ENCODE measurements at places on chromosomes 2 and 18. TPM values are rescaled to one million over a fixed set of nuclear protein-coding genes. Genes with fewer than 3 reads are reported as not detected.

DNA sequence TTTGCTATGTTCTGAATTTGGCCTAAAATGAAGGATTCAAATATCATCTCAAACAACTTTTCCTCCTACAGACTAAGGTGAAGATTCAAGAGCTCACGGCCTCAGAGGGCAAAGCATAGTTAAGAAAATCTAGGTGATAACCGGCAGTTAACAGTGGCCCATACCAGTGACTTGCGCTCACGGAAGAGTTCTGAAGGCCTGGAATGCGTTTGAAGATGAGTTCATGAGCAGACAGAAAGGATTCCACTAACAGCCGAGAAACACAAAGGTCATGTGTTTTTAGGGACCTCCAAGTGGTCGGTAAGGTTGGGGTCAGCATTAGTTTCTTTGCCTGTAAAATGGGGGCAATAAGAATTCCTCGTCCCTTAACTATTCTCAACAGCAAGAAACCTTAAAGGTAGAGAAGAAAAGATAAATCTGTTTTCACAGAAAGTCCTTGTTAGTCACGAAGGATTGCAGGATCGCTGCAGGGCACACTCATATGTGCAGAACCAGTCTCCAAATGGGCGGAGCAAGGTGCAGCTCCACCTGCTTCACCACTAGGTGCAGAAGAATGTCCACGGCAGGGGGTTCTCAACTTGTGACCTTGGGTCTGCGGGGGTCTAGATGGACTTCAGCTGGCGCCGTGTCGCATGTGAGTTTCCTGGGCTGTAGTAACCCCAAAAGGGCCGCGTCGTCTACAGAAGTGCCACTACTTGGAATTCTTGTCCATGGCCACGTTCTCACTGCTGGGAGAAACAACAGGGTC, 708 bp upstream of the RPIA start:
- peak overlapping the region; percentile 82 for H3K4me3 ChIP-seq
- peaks cover 39% of the 10 kb centered on the region for H3K4me1 ChIP-seq
- H3K27me3 ChIP-seq, result no peaks in the 10 kb centered on the region

GRCh38 chr2:238422940-238423339, 3.8 kb upstream of the ASB1 start:
- H3K27ac ChIP-seq, result no peak overlapping the region
- peaks cover 12% of the 10 kb centered on the region for H3K4me1 ChIP-seq
- H3K4me3 ChIP-seq, result no peak overlapping the region

The C2orf80 gene
- total RNA-seq, result not detected

- no peak for DNase-seq
- H3K27ac ChIP-seq, result no peak overlapping the region
- H3K27me3 ChIP-seq, result no peaks in the 10 kb centered on the region
- H3K4me1 ChIP-seq, result no peaks in the 10 kb centered on the region
- H3K4me3 ChIP-seq, result no peak overlapping the region
- H3K36me3 ChIP-seq, result no peaks in the 10 kb centered on the region
Measured at GRCh38 chr18:79871481-79872091, 73.8 kb downstream of the KCNG2 start.

DNA sequence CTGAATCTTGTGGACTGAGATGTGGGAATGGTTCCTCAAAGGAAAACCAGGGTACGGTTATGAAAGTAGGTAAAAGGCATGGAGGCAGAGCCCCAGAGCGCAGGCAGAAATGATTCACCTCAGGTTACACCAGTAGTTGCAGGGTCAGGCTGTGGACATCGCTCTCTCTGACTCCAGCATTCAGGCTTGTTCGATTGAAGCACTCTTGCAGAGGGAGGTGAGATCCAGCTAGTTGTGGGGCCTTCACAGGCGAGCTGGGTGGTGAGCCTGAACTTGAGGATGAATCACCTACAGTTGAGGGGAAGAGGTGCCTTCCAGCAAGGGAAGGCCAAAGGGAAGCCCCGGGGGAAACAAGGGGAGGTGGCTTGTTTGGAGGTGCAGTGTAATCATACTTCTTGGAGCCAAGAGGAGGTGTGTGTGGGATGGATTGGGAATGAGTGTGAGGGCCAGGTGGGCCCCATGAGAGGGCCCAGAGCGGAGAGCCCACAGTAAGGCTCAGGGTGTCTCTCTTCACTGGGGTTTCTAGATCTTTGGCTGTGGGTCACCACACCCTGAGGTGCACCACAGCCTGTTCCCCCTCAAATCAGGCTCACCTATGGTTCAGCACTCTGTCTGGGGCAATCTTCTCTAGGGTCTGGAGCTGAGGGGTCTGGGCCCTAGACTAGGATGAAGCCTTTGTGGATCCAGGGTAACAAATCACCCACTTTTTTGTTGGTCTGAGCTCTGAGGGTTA, 48.5 kb upstream of the MCFD2 start:
- H3K36me3 ChIP-seq, result peaks cover 8% of the 10 kb centered on the region
- 0 out of 2 replicates have a peak overlapping the region, but pooled peaks have one; percentile 1 for H3K27ac ChIP-seq
- DNase-seq, result no peak

GRCh38 chr2:132974467-132975095, 304.6 kb upstream of the LYPD1 start:
- H3K36me3 ChIP-seq, result no peaks in the 10 kb centered on the region
- no peaks in the 10 kb centered on the region for H3K4me1 ChIP-seq
- no peaks in the 10 kb centered on the region for H3K27me3 ChIP-seq
- no peak for DNase-seq
- H3K27ac ChIP-seq, result no peak overlapping the region

DNA sequence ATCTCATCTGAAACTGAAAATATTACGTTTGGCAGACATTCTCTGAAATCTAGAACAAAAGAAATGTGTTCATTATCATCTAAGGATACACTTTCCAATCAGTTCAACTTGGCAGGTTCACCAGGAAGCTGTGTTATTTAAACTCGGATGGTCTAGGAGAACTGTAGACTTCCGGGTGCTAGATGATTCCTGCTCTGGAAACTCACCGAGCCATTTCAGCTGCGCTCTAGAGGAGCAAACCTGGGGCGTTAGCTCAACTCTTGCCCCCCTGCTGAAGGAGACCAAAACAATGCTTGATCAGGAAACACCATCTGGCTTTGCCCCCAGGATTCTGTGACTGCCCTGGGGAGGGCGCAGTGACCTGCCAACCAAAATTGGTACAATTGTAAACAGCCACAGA, 22.9 kb downstream of the MLPH start:
- no peaks in the 10 kb centered on the region for H3K4me1 ChIP-seq
- H3K27ac ChIP-seq, result no peak overlapping the region
- no peaks in the 10 kb centered on the region for H3K36me3 ChIP-seq
- H3K4me3 ChIP-seq, result no peak overlapping the region
- no peaks in the 10 kb centered on the region for H3K27me3 ChIP-seq

- H3K4me3 ChIP-seq, result no peak overlapping the region
- no peaks in the 10 kb centered on the region for H3K27me3 ChIP-seq
- no peaks in the 10 kb centered on the region for H3K36me3 ChIP-seq
Measured at GRCh38 chr2:85390941-85391669, 19.1 kb downstream of the CAPG start.

DNA sequence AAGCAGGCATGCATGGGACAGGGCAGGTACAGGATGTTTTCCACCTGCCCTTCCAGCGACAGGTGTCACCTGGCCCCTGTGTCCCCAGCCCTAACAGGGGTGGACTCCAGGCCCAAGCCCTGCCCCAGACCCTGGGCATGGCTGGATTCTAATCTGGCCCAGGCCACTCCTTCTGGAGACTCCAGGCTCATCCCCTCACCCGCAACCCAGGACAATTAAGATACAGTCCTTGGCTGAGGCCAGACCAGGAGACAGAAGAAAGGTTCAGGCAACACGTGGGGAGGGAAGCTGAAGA, 9.5 kb downstream of the BIN1 start:
- no peaks in the 10 kb centered on the region for H3K36me3 ChIP-seq
- H3K27me3 ChIP-seq, result no peaks in the 10 kb centered on the region
- no peak overlapping the region for H3K4me3 ChIP-seq
- no peak overlapping the region for H3K27ac ChIP-seq
- H3K4me1 ChIP-seq, result no peaks in the 10 kb centered on the region
- no peak for DNase-seq

GRCh38 chr2:235005023-235005422, 53.2 kb downstream of the SH3BP4 start:
- no peak overlapping the region for H3K4me3 ChIP-seq
- no peak overlapping the region for H3K27ac ChIP-seq
- no peaks in the 10 kb centered on the region for H3K27me3 ChIP-seq
- no peaks in the 10 kb centered on the region for H3K4me1 ChIP-seq
- DNase-seq, result no peak

DNA sequence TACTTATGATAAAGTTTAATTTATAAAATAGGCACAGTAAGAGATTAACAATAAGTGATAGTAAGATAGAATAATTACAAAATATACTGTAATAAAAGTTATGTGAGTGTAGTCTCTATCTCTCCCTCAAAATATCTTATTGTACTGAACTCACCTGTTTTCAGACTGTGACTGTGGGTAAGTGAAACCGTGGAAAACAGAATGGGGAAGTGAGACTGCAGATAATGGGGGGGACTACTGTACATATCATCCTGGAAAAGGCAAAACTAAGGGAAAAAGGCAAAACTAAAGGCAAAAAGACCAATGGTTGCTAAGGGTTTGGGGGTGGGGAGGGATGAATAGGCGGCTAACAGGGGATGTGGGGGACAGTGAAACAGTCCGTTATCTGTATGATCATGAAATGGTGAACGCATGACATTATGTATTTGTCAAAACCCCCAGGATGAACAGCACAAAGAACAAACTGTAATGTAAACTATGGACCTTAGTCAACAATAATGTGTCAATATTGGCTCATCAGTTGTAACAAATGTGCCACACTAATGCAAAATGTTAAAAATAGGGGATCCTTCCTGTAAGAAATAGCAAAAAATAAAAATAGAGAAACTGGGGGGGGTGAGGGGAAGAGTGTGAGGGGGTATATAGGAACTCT, 93.8 kb downstream of the EPB41L3 start:
- H3K4me3 ChIP-seq, result no peak overlapping the region
- no peak overlapping the region for H3K27ac ChIP-seq
- no peak for DNase-seq

The UGT1A3 gene
- not detected for total RNA-seq

The REG3A gene
- total RNA-seq, result not detected

- no peaks in the 10 kb centered on the region for H3K36me3 ChIP-seq
- no peak within 1 kb of the TSS for H3K4me3 ChIP-seq
- no peaks in the 10 kb centered on the region for H3K4me1 ChIP-seq
- peak; percentile 44 for DNase-seq
Measured at GRCh38 chr2:114442510-114442909, at the start of gene DPP10. TSS of gene DPP10 (plus strand) at chr2:114442641.

DNA sequence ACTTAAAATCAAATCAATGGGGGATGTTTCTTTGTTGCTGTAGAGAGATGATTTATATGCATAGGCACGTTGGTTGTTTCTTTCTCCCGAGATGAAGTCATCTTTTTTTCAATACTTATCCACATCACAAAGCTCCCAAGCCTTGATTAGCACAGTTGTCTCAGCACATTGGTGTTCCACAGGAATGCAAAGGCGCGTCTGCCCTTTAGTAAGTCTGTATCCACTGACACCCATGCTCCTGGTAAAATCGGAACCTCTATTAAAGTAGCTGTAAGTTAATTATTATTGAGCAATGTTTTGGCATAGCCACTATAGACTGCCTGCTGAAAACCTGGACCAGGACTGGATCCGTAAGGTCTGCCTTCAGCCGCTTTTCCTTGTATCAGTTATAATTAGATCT, 77.6 kb upstream of the RBM44 start:
- H3K27me3 ChIP-seq, result no peaks in the 10 kb centered on the region
- DNase-seq, result no peak
- H3K27ac ChIP-seq, result no peak overlapping the region
- no peaks in the 10 kb centered on the region for H3K4me1 ChIP-seq
- H3K36me3 ChIP-seq, result no peaks in the 10 kb centered on the region
- H3K4me3 ChIP-seq, result no peak overlapping the region

- DNase-seq, result no peak
- H3K4me1 ChIP-seq, result no peaks in the 10 kb centered on the region
- H3K36me3 ChIP-seq, result no peaks in the 10 kb centered on the region
- no peak overlapping the region for H3K4me3 ChIP-seq
Measured at GRCh38 chr18:45727068-45727467, 3.1 kb downstream of the SLC14A1 start.
